A172 (cell line): ENCODE measurements at places on chromosomes 3 and 15. TPM values are rescaled to one million over a fixed set of nuclear protein-coding genes. Genes with fewer than 3 reads are reported as not detected.
A peak's percentile ranks its signal among the peaks of the same experiment; 100 is the strongest.

- no peak for DNase-seq
These were observed 236.3 kb downstream of the NFKBIZ start for GRCh38 chr3:102085431-102086176.

- DNase-seq = no peak
These were observed 11.6 kb downstream of the MYL3 start for GRCh38 chr3:46851364-46852333.

DNA sequence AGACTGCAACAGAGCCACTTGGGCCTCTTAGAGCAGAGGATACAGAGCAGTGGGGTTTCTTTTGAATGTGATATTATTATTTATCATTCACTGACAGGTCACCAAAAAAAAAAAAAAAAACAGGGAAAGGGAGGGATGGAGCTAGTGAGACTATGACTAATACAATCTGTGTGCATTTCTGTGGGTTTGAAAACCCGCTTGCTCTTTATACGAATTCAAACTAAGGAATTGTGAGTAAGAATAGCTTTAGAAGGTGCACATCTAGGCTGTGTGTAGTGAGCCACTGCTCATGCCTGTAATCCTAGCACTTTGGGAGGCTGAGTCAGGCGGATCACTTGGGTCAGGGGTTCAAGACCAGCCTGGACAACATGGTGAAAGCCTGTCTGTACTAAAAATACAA lies 186.6 kb upstream of the MANF start:
- DNase-seq = peak; percentile 46

- DNase-seq = peak; percentile 34
These were observed 3.9 kb downstream of the CAMK1 start for GRCh38 chr3:9765865-9766264.

GRCh38 chr15:35126236-35126635 lies 41.1 kb upstream of the NANOGP8 start:
- DNase-seq = no peak

DNA sequence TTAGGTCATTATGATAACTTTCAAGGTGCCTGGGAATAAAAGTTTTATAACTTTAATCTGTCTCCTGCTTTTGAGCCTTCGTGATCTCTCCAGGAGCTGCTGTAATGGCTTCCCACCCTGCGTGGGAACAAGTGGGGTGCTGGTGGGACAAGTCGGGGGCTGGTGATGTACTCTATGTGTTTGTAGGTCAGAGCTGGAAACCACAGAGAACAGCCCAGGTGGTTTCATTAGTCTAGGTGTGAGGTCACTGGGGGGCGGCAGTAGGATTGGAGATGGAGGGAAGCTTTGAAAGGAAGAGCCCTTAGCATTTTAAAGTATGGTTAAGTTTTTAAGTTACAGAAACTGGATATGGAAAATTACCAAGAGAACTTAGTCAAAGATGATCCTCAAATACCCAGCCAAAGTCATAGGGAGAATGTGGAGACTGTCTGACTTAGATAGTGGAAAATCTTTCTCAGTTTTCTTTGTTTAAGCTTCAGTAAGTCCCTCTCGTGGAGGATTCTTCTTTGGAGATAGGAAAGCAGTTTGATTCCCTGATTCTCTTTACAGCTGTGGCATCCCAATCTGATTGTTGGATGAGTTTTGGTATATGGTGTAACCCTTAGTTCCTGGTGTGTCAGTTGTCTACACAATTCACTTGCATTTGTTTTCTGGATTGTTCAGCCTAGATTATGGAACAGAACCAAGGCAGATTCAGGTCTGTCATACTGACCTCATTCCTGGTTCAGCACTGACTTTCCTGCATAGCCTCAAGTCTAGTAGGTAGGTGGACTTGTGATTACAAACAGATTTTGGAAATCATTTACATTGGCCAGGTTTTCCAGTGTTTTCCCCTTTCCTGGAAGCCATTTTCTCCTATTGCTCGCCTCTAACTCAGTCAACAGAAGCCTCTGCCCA lies 115.6 kb downstream of the FNDC3B start:
- DNase-seq = no peak

DNA sequence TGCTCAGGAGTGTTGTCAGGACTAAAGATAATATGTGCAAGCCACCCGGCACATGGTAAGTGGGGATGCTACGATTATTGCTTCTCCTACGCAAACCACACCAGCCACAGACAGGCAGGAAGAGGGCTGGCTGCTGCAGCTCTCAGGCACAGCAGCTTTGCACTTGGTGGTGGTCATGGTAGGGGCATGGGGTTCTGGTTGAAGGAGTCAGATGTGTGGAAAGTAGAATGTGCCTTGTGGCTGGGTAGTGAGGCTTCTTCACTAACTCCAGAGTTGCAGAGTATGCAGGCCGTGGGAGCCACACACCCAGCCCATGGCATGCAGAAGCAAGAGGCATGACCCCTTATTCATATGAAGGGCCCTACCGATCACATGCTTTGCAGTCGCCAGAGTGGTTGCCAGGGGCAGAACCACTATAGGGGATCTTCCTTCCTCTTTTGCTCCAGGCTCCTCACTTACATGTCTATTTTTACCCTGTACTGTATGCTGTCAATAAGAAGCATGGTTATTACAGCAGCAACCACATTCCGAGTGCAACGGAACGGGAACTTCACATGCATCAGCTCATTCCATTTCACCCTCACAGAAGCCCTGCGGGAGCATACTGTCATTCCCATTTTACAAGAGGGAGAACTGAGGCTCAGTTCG lies 59.2 kb upstream of the HERC1 start:
- DNase-seq = no peak

DNA sequence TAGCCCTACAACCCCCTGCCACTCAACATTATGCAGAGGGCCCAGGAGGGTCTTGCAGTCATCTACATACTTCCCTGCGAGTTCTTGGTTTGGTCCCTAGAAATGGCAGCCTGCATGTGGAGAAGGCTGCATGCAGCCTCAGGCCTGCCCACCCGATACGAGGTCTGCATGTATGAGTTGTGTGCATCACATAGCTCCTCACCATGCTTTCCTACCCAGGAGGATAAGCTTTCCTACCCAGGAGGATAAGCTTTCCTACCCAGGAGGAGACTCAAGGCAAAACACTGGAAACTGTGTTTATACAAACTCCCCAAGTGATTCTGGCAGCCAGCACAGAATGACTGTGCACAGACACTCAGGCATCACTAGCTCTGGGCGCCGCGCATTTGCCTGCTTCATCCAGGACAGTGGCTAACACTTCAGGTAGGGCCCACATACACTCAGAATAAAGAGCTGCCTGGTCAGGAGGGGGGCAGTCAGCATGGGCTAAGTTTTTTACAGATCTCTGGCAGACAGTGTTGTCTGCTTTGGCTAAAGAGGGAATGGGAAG lies 187.7 kb downstream of the THSD4 start:
- DNase-seq = no peak

DNA sequence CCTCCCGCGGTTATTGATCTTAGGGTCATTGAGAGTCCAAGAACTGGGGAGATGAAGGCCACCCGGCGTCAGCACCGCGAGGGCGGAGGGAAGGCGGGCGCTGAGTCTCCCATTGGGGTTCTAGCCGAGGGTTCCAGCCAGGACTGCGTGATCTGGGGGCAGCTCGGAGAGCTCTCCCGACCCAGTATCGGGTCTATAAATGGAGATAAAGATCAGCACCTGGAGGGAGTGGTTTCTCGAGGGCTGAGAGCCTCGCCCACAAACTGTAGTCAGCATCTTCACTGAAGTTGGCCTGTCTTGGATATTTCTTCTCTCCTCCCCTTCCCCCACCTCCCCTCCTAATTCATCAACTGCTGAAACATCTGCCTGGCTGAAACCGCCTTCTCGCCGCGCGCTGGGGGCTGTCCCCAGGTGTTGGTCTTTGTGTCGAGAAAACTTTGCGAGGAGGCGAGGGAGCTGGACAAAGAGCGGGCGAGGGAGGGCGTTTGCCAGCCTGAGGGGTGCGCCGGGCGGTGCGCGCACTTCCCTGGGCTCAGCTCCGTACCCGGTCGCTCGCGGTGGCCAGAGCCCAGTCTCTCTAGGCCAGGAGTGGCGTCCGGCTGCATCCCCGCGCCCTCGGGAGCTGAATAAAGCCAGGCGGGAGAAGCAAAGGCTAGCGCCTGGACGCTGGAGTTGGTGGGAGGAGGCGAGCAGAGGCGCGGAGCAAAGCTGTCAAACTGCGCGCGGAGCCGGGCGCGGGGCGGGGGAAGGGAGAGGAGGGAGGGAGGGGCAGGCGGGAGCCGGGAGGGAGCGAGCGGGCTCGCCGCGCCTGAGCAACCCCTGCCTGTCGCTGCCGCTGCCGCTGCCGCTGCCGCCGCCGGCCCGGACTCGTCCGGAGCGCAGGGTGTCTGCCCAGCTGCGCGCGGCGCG lies at the start of gene ST8SIA2:
TSS of gene ST8SIA2 (plus strand) at position 811 of the 909 bp plus-strand sequence. CDS start 184 bp downstream, outside the sequence.
- DNase-seq = no peak

GRCh38 chr3:11530153-11530721 lies 113.5 kb downstream of the VGLL4 start:
- peak; percentile 90 for DNase-seq

- no peak for DNase-seq
These were observed 29.1 kb upstream of the RASA2 start for GRCh38 chr3:141457624-141458236.

GRCh38 chr3:108602249-108602934 lies 12.9 kb downstream of the DZIP3 start:
- DNase-seq = no peak

DNA sequence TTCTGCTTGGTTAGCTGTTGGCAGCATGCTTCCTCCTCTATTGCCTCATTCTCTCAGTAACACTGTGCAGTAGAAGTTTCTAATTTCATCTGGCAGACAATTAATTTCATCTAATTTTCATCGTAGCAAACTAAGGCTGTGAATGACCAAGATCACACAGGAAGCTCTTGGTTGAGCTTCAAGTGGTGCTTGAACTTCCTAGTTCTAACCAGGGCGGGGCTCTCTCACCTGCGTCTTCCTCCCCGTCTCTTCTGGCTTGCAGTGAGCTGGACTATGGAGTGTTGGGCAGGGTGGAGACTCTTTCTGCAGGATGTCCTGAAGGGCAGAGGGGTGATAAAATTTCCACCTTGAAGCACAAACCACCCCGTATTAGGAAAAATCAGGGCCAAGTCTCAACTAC lies 2.0 kb upstream of the IL16 start:
- no peak for DNase-seq

DNA sequence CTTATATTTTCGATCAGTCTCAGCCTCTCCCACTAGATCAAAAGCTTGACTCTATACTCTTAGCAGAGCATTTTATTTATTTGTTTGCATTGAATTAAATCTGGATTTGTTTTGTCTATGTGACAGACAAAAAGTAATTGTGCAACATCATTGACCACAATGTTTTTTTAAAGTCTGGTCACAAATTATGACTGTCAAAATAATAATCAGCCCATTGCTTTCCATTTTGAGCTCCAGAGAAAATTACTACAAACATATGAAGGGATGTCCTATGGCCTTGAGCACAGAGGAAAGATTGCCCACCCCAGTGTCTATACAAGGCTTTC lies 82.3 kb downstream of the FSIP1 start:
- no peak for DNase-seq

DNA sequence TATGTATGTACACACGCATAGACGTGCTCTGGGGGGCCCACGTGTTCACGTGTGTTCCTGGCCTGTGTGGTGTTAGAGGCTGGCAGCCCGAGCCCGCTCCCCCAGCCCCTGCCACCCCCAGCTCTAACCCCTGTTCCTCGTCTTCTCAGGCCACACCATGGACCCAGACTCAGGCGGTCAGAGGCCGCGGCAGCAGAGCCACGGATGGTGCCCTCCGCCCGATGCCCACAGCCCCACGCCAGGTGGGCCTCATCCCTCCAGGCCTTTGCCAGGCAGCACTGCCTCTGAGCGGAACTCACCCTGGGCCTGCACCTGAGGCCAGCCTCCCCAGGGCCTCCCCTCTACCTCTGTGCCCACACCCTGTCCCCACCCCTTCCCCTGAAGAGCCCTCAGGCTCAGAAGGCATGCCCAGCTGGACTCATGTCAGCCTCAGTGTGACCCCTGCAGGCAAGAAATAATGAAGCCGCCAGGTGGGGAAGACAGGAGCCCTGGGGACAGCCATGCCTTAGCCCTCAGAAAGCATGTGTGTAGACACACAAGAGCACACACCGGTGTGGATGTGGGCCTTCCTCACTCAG lies 16.4 kb upstream of the GNAT1 start:
- no peak for DNase-seq

- no peak for DNase-seq
These were observed 38.6 kb downstream of the PIK3R4 start for GRCh38 chr3:130707902-130708601.

DNA sequence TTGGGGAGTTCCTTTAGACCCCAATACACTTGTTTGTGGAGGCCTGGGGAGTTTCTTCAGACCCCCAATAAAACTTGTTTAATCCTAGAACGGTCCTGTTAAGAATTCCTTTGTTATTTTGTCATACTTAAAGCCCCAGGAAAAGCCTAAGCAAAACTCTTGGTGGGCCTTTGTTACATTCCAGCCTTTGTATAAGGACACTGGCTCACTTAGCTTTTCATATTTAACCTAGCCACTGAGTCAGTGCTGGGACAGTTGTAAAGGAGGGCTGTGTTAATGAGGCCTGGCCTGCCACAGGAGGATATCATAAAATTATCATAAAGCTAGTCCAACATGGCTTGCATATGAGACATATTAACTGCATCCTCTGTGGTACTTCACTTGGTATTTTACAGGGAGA lies 760.1 kb downstream of the ZNF385D start:
- no peak for DNase-seq

DNA sequence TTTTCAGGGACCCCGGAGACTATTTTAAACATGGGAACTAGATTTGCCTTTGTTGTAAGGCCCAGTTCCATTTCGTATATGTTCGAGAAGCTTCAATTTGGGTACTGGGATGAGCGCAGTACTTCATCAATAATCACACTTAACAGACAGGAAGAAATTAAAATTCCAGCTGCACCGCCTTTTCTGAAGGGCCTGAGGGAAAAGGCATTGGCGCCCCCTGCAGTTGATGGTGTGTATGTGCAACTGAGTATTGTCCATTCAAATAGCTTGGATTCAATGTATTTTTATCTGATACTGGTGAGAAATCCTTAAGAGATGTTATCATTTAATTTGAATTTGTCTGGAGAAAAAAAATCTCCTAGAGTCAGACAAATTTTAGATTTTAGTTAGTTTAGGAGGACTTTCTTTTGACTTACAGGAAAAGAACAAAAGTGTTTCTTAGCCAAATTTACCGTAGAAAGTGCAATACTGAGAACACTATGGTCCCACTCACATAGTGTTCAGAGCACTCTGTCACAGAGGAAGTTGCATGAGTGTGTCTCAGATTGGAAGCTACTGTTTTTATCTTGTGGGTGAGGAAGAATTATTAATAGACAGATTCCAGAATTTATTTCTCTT lies 5.4 kb upstream of the ALDH1A2 start:
- DNase-seq = peak; percentile 49

The PLD1 gene
- total RNA-seq = 11.0 and 15.9 TPM in 2 replicates

The CSPG5 gene
- 0.71 and 2.8 TPM in 2 replicates for total RNA-seq

The ALDH1A3 gene
- total RNA-seq = 17.3 and 17.6 TPM in 2 replicates

The GASK1A gene
- not detected in 2 replicates for total RNA-seq

The HACD2 gene
- 44.0 and 45.3 TPM in 2 replicates for total RNA-seq

The ECE2 gene
- not detected in 2 replicates for total RNA-seq

The TJP1 gene
- 26.1 and 41.7 TPM in 2 replicates for total RNA-seq

The CHRM5 gene
- 0.02 TPM in 1 of 2 replicates, not detected in the other for total RNA-seq

The A4GNT gene
- total RNA-seq = not detected in 2 replicates

The OR5K4 gene
- total RNA-seq = not detected in 2 replicates

The CDCP1 gene
- 0.29 and 0.78 TPM in 2 replicates for total RNA-seq
